ENCODE measurements at places on chromosomes 3 and 15.

- DNase-seq = no peak
These were observed 33.0 kb downstream of the ZIC4 start for GRCh38 chr3:147373301-147373700.

- DNase-seq = no peak
These were observed 8.6 kb downstream of the TLR9 start for GRCh38 chr3:52216585-52217408.

- no peak for DNase-seq
These were observed 29.7 kb downstream of the STARD9 start for GRCh38 chr15:42604894-42605744.

DNA sequence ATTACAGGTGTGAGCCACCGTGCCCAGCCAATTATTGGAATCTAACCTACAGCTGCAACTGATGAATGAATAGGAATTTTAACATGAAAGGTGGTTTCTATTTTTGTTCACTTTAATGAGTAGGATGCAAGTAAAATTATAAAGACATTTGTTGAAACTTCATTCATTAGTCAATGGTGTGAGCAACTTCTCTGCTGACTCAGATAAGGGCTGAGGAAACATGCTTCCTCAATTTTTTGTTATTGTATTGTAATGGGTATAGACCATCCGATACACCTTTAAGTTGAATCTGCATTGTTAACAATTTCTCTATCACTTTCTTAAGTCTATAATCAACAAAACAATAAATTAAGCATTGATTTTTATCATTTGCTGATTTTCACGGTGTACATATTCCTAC lies 127.8 kb downstream of the STAG1 start:
- DNase-seq = no peak

GRCh38 chr15:89630260-89630659 lies 25.0 kb downstream of the KIF7 start:
- DNase-seq = no peak

- no peak for DNase-seq
These were observed 613.6 kb upstream of the CBLB start for GRCh38 chr3:106482451-106482850.

GRCh38 chr3:100496711-100497261 lies 4.4 kb downstream of the TMEM45A start:
- no peak for DNase-seq

DNA sequence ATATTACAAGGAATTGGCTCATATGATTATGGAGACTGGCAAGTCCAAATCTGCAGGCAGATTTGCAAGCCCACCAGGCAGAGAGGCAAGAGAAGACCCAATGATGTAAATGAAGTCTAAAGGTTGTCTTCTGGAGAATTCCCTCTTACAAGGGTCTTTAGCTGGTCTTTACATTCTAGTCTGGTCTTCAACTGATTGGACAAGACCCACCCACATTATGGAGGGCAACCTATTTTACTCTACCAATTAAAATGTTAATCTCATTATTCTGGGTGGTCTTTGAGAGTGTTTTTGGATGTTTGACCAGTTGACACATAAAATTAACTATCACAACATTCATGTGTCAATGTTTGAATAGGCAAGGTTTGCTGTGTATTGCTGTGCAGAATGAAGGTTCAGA lies 28.0 kb upstream of the ATP11B start:
- no peak for DNase-seq

DNA sequence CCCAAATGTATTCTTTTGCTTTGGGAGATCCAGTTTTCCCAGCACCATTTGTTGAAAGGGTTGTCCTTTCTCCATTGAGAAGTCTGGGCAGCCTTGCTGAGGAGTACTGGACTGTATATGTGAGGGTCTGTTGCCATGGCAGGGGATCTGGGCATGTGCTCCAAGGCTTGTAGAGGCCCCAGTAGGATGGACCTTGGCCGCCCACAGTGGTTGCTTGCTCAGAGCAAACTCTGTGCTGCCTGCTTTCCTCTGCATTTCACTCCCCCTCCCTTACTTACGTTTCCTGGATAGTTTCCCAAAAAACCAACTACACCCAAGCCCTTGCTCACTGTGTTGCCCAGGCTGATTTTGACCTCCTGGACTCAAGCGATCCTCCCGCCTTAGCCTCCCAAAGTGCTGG lies 97.2 kb upstream of the PRR23E start:
- no peak for DNase-seq

GRCh38 chr3:10889206-10889960 lies 73.4 kb downstream of the SLC6A11 start:
- no peak for DNase-seq

DNA sequence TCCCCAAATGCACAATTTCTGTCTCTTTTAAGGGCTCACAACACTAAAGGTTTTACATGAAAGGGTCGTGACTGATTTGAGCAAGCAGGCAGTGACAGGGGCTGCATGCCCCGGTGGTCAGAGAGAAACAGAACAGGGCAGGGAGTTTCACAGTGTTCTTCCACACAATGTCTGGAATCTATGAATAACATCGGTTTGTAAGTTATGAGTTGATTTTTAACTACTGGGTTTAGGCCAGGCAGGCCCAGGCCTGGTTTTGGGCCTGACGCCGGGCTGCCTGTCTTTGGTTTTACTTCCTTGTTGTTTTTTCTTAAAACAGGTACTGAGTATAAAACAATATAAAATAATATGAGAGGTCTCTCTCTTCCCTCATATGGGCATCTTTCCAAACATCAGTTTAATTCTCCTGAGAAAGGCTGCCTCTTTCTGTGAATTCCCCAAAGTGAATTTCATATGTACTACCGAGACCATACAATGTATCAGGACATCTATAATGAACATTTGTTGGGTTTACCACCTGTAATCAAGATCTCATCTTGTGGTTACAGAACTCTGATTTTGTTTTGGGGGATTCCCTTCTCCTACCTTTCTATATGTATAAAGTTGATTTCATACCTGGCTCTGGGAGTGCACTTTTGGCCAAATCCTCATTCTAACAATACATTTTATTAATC lies 74.4 kb downstream of the CD200 start:
- no peak for DNase-seq

DNA sequence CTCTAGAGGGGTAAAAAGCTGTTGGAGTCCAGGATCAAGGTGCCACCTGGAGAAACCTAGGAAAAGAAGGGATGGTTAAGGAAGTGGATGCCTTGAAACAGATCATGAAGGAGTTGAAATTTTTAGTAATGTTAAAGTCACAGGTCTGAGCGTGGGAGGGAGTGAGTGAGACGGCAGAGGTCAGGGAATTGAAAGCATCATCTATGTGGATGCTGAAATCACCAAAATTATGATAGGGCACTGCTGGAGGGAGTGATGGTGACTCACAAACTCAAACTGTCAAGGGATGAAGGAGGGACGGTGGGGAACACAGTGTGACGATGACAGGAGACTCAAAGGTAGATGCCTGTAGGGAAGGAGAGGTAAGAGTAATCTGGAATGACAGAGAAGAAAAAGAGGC lies 205.7 kb downstream of the OSBPL10 start:
- no peak for DNase-seq

GRCh38 chr3:186319945-186320344 lies 42.1 kb downstream of the DGKG start:
- DNase-seq = no peak

DNA sequence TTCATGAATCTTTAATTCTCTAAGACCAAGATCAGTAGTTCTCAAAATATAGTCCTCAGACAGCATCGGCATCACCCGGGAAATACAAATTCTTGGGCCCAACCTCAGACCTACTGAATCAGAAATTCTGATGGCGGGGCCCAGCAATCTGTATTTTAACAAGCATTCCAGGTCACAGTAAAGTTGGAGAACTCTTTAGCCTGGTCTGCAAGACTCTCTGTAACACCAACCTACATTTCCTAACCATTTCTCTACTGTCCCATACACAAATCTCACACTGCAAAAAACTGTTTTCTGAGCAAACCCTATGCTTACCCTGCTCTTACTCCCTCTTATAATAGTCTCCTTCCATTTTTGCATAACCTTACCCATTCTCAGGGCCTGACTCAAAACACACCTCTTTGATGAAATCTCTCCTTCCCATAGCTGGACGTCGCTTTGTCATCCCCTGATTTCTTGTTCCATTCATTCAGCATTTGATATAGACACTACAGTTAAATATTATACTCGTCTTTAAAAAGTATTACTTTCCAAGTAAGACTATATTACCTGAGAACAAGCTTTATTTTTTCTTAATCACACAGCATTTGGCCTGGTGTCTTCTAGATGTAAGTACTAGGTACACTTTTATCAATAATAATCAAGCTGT lies 83.3 kb upstream of the MYO5C start:
- DNase-seq = no peak

DNA sequence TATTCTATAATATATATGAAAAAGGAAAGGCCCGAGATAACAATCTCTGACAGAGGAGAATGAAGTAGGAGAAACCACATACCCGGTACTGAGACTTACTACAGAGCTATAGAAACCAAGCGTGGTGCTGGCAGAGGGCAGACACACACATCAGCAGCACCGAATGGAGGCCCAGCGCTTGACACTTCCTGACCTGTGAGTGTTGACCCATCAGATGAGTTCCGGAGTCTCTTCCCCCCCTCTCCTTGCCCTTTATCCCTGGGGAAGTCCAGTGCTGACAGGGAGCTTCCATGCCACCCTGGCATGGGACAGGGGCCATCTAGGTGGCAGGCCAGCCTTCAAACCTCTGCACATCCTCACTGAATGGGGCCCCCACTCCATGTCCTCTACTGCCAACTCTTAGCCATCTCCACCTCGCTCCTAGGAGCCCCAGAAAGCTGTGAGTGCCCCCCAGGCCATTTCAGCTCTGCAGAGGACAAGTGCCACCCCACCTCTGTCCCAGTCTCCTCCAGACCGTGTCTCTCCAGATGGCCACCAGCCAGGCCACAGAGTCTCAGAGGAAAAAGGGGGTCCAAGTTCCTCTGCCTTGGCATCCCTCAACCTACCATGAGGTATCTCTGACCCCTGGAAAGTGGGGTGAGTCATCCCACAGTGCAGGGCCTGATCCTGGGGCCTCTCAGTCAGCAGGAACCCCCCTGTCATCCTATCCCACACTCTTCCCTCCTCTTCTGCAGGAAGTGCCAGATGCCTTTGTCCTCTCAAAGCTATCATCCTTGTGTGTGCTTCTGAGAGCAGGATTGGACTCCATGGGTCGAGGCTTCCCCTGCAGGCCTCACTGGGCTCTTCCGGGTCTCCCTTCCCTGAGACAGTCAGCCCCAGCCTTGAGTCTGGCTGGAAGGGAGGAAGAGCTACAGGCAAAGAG lies 116.5 kb upstream of the ALDH1A3 start:
- DNase-seq = no peak

- no peak for DNase-seq
These were observed 362.1 kb downstream of the PLOD2 start for GRCh38 chr3:145798696-145799537.

GRCh38 chr3:11077466-11077865 lies 76.8 kb upstream of the HRH1 start:
- DNase-seq = no peak

GRCh38 chr3:197368330-197368729 lies 69.9 kb upstream of the DLG1 start:
- DNase-seq = no peak

DNA sequence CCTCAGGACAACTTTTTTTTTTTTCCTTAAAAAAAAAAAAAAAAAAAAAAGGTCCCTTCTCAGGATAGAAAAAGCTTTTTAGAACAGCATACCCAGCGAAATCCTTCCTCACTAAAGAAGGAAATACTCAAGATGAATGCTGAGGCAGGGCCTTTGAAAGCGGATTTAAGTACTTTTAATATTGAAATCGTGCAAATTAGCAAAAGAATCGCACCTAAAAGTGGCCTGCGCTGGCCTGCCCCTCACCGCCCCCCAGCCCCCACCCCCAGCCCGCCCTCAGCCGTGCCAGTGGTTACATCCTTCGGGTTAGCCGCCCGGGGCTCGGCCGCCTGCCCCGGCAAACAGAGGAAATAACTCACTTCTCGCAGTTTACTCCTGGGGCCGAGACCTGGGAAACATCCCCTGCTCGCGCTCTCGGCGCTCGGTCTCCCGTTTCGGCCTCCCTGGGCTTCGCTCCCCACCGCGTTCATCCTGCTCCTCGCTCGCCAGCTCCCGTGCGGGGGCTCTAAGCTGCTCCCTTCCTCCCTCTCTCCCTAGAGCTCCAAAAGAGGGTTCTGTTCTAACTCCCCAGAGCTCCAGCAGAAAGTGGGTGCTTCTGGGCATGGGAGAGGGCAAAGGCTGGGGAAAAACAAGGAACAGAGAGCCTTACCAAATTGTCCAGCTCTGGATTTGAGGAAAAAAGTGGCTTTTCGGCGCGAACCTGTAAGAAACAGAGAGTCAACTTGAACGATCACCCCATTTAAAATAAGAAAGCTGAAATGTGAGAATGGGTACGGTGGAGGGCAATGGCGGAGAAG lies 5.2 kb downstream of the MEIS2 start:
- no peak for DNase-seq

GRCh38 chr15:74197176-74197965 lies 5.2 kb downstream of the STRA6 start:
- DNase-seq = no peak

Data from omental fat pad (tissue), 4 donors.